ENCODE measurements at places on chromosomes 6 and 20. TPM values are rescaled to one million over a fixed set of nuclear protein-coding genes. Genes with fewer than 3 reads are reported as not detected.

BPIFA1 gene
- total RNA-seq, result not detected

TENT5A gene
- total RNA-seq, result 20.1 TPM

CGAS gene
- total RNA-seq, result 4.1 TPM

GRCh38 chr6:21259660-21260059, 333.9 kb upstream of the SOX4 start:
- DNase-seq, result no peak

- no peak for DNase-seq
Measured at GRCh38 chr6:155882527-155883333, 427.1 kb upstream of the NOX3 start.

GRCh38 chr6:163137398-163137881, 277.1 kb upstream of the QKI start:
- no peak for DNase-seq

- DNase-seq, result no peak
Measured at GRCh38 chr6:92126088-92126487, 1293.3 kb downstream of the EPHA7 start.
